ENCODE measurements at places on chromosomes 12 and 14.

DNA sequence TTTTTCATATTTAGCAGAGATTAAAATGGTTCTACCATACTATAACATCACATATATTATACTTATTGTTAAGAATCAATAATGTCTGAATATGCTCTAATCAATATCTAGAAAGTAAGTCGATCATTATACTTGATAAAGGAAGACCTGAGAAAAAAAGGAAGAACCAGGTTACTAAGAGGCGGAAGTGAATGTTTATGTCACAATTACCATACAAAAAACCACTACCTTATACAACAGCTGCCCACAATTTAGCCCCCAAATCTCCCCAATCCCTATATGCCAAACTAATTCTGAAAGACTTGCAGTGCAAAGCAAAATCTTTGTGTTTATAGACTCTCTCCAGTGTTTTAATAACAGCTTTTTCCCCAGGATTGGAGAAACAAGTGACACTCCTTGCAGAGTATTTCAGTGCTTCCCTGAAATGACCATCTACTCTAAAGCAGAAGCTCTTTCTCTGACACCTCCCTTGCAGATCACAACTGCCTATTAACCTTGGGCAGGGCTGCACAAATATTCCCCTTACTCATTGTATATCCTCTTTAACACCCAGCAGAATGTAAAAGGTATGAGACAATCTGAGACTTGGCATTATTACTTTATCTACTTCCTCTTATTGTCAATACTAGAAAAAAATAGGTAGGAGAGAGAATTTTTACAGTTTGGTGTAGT, 12.7 kb upstream of the SLC2A3 start:
- no peak for DNase-seq

DNA sequence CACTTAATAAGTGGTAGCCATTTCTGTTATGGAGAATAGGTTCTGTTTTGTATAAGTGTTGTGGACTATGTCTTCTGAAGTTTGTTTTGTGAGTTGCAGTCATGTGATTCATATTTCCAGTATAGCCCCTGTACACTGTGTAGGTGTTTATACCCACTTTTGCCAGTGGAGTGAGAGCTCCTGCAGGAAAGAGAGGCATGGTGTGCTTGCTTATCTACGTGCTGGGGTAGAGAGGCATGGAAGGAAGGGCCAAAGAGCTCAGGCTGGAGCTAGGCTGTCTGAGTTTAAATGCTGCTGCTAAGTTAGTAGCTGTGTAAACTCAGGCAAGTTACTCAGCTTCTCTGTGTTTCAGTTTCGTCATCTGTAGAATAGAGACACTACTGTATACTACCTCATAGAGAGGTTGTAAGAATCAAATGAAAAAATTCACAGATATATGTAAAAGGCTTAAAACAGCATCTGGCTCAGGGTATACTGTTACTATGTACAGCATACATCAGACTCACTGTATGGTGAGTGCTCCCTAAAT, 88.2 kb upstream of the SLC38A2 start:
- DNase-seq, result no peak

DNA sequence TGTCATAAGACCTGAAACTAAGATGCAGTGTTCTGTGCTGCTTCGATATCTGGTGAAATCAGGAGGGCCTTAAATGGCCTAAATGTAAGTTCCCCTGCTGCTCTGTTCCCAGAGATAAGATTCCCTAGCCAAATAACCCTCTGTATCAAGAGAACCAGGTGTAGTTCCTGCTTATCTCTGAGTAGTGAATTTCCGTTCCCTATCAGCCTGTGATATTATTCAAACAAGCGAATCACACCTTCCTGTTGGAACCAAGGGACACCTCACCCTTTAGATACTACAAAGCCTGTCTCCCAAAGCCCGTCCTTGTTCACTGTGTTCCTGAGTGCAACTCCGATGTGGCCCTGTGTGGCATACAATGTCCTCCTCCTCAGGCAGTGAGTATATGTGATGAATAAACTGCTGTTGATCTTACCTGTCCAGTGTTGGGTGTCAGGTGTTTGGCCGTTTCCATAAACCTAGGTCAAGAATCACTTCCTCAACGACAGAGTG, 52.2 kb upstream of the COCH start:
- DNase-seq, result no peak

GRCh38 chr12:14701809-14702568, 5.6 kb upstream of the GUCY2C start:
- no peak for DNase-seq

GRCh38 chr12:78804262-78804661, 60.3 kb upstream of the SYT1 start:
- DNase-seq, result no peak
